Nucleus accumbens (tissue), 56 donors: ENCODE measurements at places on chromosomes 3 and 15.

GRCh38 chr3:144265542-144266100 is 294.0 kb downstream of the DIPK2A start:
- DNase-seq: no peak

GRCh38 chr3:50237133-50237651 is 1.2 kb downstream of the GNAI2 start:
- no peak for DNase-seq

DNA sequence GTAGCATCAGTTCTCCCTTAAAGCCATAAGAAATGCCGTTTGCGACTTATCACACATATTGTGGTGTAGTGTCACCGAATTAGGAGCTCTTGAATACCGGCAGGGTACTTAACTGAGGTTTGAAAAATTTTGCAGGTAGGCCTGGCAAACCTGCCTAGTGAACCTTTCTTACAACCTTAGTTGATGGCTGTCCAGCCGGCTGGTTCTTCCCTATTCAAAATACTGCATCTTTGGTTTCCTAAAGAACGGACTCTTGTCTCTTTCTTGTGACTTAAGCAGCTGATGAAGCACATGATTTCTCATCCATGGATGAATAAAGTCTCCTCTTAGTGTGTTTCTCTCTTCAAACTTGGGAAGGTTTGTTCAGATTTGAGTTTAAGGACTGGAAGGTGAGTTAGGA is 1.5 kb downstream of the RAB7A start:
- DNase-seq: no peak

GRCh38 chr3:125024817-125025216 is 31.0 kb downstream of the HEG1 start:
- no peak for DNase-seq

DNA sequence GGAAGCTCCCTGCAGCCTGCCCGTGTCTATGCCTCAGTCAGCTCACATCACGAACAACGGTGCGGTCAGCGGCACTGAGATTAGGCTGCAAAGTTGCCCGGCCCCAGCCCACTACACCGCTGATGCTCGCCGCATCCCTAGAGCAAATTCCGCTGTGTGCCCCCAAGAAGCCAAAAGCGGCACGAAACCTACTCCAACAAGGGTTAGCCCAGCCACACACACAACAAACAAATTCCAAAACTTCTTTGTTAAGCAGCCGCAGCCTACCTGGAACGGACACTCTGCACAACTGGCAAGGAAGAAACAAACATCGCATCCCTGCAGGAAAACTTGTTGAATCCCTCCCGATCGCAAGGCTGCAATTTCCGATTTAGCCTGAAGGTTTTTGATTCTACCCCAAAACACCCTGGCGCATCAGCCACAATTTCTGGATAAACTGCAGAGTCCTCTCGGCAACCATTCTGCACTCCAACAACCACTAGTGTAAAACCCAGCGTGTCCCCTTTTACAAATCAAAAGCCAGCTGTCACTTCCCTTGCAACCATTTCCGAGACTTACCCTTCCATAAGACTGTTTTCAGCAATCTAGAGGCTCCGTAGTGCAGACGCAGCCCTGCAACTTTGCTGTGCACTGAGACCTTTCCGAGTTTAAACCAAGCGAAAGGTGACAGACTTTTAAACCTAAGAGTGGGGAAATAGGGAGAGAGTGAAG is 449 bp downstream of the ROBO1 start:
- DNase-seq: no peak

DNA sequence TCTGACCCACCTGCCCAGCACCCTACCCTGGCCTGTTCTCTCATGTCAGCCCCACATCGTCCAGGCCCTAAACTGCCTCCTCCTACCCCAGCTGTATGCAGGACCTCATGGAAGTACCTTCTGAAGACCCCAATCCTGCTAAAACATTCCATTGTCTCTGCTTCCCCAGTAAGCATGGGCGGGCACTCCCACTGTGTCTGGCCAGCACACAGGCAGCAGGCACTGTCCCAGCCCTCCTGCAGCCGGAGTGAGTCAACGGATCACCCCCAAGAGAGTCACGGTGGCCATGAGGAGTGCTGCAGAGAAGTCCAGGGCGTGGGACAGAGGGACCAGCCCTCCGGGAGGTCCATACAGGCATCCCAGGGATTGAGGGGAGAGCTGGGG is 36.4 kb upstream of the SLCO2A1 start:
- no peak for DNase-seq
